ENCODE measurements at places on chromosomes 1 and 21. TPM values are rescaled to one million over a fixed set of nuclear protein-coding genes. Genes with fewer than 3 reads are reported as not detected.
A peak's percentile ranks its signal among the peaks of the same experiment; 100 is the strongest.

GRCh38 chr1:103561643-103562395, 9.6 kb upstream of the AMY2B start:
- no peak for DNase-seq
- H3K27ac ChIP-seq: no peak overlapping the region
- no peak overlapping the region for H3K4me3 ChIP-seq
- peaks cover 8% of the 10 kb centered on the region for H3K4me1 ChIP-seq
- H3K27me3 ChIP-seq: no peaks in the 10 kb centered on the region

GRCh38 chr1:31393463-31393862, 19.6 kb upstream of the SERINC2 start:
- no peaks in the 10 kb centered on the region for H3K27me3 ChIP-seq
- no peak overlapping the region for H3K27ac ChIP-seq
- DNase-seq: no peak
- no peaks in the 10 kb centered on the region for H3K36me3 ChIP-seq

GRCh38 chr1:51276286-51276685, 40.2 kb downstream of the RNF11 start:
- peaks cover 2% of the 10 kb centered on the region for H3K4me1 ChIP-seq
- no peaks in the 10 kb centered on the region for H3K27me3 ChIP-seq
- H3K4me3 ChIP-seq: no peak overlapping the region
- H3K36me3 ChIP-seq: peaks cover 4% of the 10 kb centered on the region

CEP85 gene
- 33.7 TPM for total RNA-seq

DNA sequence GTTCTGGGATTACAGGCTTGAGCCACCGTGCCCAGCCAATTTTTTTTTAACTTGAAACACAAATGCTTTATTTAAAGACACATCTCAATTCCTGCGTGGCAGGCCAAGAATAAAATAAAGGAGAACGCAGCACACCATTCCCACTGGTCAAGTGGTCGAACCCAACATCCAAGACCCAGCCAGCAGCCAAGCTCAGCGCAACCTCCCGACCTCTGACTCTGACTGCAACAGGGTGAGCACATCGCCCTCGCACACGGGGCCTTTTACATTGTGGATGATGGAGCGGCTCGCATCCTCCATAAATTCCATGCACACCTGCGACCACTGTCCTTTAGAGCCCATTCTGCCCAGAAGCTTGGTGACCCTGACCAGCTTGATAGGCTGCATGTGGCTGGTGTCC, 5.5 kb upstream of the GUK1 start:
- H3K27ac ChIP-seq: no peak overlapping the region
- H3K4me1 ChIP-seq: peaks cover 14% of the 10 kb centered on the region
- H3K36me3 ChIP-seq: no peaks in the 10 kb centered on the region
- no peak overlapping the region for H3K4me3 ChIP-seq
- no peak for DNase-seq
- H3K27me3 ChIP-seq: peaks cover 4% of the 10 kb centered on the region

GRCh38 chr1:243447844-243448243, 192.0 kb downstream of the SDCCAG8 start:
- H3K27ac ChIP-seq: no peak overlapping the region
- H3K36me3 ChIP-seq: no peaks in the 10 kb centered on the region
- H3K4me1 ChIP-seq: peaks cover 2% of the 10 kb centered on the region
- DNase-seq: no peak
- H3K27me3 ChIP-seq: no peaks in the 10 kb centered on the region

DNA sequence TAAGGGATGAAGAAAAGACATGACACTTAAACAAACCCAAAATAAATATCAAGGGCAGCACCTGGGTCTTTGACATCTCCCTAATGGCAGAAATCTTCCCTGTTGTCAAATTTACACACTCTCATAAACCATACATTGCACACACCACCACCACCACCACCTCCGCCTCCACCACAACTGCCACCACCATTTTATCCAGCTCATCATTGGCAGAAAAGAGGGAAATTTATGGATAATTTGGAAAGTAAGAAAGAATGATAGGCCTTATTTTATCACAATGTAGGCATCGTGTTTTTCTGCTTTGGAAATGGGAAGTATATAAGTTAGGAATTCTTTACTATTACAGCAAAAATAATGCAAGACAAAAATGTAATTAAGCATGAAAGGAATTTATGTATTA, 27.3 kb upstream of the RGS13 start:
- no peak overlapping the region for H3K27ac ChIP-seq
- H3K36me3 ChIP-seq: no peaks in the 10 kb centered on the region
- no peak for DNase-seq
- H3K4me1 ChIP-seq: peaks cover 15% of the 10 kb centered on the region
- no peak overlapping the region for H3K4me3 ChIP-seq

RXRG gene
- total RNA-seq: not detected

DNA sequence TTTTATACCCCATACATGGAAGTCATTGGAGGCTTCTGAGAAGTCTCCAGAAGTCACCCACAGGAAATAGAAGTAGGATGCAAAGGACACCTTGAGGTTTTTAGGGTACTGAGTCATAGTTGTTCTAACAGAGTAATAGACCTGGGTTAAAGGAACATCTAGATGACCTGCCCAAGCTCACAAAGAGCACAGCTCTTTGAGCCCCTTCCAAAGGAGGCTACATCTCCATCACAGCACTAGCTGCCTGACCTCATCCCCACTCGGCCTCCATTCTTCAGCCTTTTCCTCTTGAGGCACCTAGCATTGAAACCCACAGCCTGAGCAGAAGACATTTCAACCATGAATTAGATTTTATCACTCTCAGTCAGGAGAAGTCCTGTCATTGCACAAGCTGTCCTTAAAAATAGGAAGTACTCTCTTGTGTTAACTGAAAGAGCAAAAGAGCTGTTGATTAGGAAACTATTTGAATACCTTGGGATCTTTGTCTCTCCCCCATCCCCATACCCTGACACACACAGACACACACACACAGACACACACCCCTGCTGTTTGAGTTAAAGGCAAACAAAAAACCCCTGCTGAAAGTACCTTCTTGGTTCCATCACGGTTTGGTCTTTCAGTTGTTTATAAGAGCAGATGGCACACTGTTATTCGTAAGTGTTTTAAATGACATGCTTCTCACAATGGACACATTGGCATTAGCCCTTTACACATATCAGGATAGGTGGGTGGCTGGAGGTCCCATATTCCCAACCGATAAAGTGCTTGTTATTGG, 22.2 kb downstream of the MKNK1 start:
- H3K4me1 ChIP-seq: peaks cover 31% of the 10 kb centered on the region
- peaks cover 42% of the 10 kb centered on the region for H3K36me3 ChIP-seq
- no peaks in the 10 kb centered on the region for H3K27me3 ChIP-seq
- H3K4me3 ChIP-seq: no peak overlapping the region

GABRD gene
- total RNA-seq: not detected

- no peaks in the 10 kb centered on the region for H3K36me3 ChIP-seq
- no peak overlapping the region for H3K4me3 ChIP-seq
- H3K27me3 ChIP-seq: no peaks in the 10 kb centered on the region
- no peak overlapping the region for H3K27ac ChIP-seq
- H3K4me1 ChIP-seq: no peaks in the 10 kb centered on the region
- no peak for DNase-seq
Measured at GRCh38 chr1:97114842-97115241, 393.3 kb downstream of the PTBP2 start.

- no peaks in the 10 kb centered on the region for H3K36me3 ChIP-seq
- H3K27ac ChIP-seq: peak overlapping the region; percentile 85
- peak; percentile 63 for DNase-seq
Measured at GRCh38 chr1:41726899-41727748, 191.6 kb downstream of the HIVEP3 start.

DNA sequence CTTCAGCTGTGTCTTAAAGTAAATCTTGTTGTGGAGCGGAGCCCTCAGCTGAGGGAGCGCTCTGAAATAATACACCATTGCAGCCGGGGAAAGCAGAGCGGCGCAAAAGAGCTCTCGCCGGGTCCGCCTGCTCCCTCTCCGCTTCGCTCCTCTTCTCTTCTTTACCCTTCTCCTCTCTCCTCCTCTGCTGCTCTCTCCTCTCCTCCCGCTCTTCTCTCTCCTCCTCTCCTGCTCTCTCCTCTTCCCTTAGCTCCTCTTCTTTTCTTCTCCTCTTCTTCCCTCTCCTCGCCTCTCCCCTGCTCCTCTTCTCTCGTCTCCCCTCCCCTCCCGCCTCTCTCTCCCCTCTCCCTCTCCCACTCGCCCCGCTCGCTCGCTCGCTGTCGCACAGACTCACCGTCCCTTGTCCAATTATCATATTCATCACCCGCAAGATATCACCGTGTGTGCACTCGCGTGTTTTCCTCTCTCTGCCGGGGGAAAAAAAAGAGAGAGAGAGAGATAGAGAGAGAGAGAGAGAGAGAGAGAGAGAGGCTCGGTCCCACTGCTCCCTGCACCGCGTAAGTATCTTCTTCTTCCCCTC, at the start of gene PROX1:
PROX1 (plus strand) TSS at position 47 of the 580 bp plus-strand sequence. CDS start 8,563 bp downstream, outside the sequence.
- no peaks in the 10 kb centered on the region for H3K36me3 ChIP-seq
- DNase-seq: no peak
- peaks cover 86% of the 10 kb centered on the region for H3K27me3 ChIP-seq
- peak within 1 kb of the TSS; percentile 77 for H3K4me3 ChIP-seq
- H3K27ac ChIP-seq: no peak within 1 kb of the TSS
- peaks cover 29% of the 10 kb centered on the region for H3K4me1 ChIP-seq

- no peaks in the 10 kb centered on the region for H3K4me1 ChIP-seq
- H3K27ac ChIP-seq: no peak overlapping the region
- no peak overlapping the region for H3K4me3 ChIP-seq
- H3K27me3 ChIP-seq: peaks cover 3% of the 10 kb centered on the region
- H3K36me3 ChIP-seq: no peaks in the 10 kb centered on the region
- DNase-seq: no peak
Measured at GRCh38 chr1:214958486-214958885, 124.1 kb upstream of the KCNK2 start.

DNA sequence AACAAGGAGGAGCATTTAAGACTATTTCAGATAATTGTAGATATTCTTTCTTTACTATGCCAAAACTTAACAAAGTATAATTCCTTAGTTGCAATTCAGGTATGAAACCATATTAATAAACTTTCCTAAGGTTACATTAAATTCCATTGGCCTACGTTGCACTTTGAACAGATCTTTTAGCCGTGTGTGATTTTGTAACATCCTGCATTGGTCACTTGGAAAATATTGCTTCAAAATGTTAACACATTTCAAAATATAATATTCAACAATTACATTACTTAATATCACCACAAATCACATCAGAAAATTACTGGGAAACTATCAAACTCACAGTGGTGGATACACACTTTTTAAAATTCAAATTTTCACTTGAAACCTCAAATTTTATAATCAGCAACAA, 20.2 kb downstream of the ETS2 start:
- H3K36me3 ChIP-seq: peaks cover 32% of the 10 kb centered on the region
- no peaks in the 10 kb centered on the region for H3K27me3 ChIP-seq
- no peak for DNase-seq
- no peak overlapping the region for H3K27ac ChIP-seq

DDAH1 gene
- total RNA-seq: 0.07 TPM

- no peak for DNase-seq
- H3K36me3 ChIP-seq: peaks cover 11% of the 10 kb centered on the region
- peak overlapping the region; percentile 11 for H3K4me3 ChIP-seq
- peak overlapping the region; percentile 86 for H3K27ac ChIP-seq
Measured at GRCh38 chr1:156493154-156493631, 7.4 kb downstream of the MEF2D start.

ZBTB18 gene
- total RNA-seq: 8.2 TPM

- peak; percentile 91 for DNase-seq
- peaks cover 32% of the 10 kb centered on the region for H3K36me3 ChIP-seq
- peaks cover 87% of the 10 kb centered on the region for H3K4me1 ChIP-seq
Measured at GRCh38 chr1:235011064-235011598, 117.5 kb downstream of the TOMM20 start.

DNA sequence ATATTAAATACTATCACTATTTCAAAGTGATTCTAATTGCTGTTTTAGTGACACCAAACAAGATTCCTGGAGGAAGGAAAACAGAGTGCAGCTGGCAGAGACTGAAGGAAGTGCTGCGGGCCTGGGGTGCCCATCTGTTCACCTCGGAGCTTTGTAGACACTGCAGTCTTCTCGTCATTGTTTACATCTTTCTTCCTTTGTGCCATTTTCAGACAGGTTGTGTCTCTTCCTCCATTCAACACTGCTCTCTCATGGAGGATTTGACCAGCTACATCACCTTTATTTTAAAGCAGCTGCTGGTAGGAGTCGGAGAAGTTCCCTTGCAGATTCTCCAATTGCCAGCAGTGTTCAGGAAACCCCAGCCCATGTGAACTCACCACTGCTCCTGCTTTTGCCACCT, 37.3 kb downstream of the ABCA4 start:
- no peaks in the 10 kb centered on the region for H3K4me1 ChIP-seq
- H3K27ac ChIP-seq: no peak overlapping the region
- peaks cover 6% of the 10 kb centered on the region for H3K27me3 ChIP-seq
- no peak for DNase-seq
- no peak overlapping the region for H3K4me3 ChIP-seq

TMOD4 gene
- 1.9 TPM for total RNA-seq

GRCh38 chr21:32383812-32384211, 9.0 kb downstream of the URB1 start:
- H3K27ac ChIP-seq: no peak overlapping the region
- peaks cover 41% of the 10 kb centered on the region for H3K36me3 ChIP-seq
- no peak overlapping the region for H3K4me3 ChIP-seq
- H3K4me1 ChIP-seq: peaks cover 31% of the 10 kb centered on the region
- DNase-seq: no peak
- H3K27me3 ChIP-seq: no peaks in the 10 kb centered on the region

OLIG2 gene
- not detected for total RNA-seq
